Femur (tissue), 1 donor: ENCODE measurements at places on chromosomes 1 and 21.

GRCh38 chr1:50265790-50266314 is 157.1 kb downstream of the ELAVL4 start:
- no peak for DNase-seq

GRCh38 chr1:54666333-54666732 is 24.7 kb downstream of the MROH7 start:
- DNase-seq, result no peak

- DNase-seq, result no peak
These were observed 18.8 kb downstream of the TMPRSS15 start for GRCh38 chr21:18384771-18385170.

GRCh38 chr1:10561497-10561896 is 86.7 kb downstream of the PEX14 start:
- no peak for DNase-seq

DNA sequence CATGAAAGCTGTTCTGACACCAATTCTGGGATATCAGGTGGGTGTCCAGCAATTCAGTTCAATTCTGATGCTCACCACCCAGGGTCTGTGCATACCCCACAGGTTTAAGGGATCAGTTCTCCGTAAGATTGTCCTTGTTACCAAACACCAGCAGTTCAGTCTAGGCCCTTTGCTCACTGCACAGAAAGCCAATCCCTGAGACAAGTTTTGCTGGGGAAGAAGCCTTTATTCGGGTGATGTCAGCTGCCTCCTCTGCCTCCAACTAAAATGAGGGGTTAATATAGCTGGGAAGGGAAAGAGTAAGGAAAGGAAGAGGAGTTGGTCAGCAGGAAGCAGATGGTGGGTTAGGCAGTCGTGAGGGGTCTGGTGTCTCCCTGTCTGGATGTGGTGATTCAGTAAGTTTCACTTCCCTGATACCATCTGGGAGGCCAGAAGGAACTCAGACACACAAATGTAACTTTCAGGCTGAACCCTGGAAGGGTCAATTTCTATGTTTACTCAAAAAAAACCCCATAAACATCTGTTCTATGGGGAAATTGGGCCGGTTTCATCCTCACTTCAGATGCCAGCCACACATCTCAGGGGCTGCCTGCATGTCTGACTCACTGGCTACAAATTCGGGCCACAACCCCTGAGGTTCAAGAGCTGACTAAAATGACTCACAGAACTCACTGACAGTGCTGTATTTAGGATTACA is 83.3 kb upstream of the PGBD5 start:
- DNase-seq, result no peak

DNA sequence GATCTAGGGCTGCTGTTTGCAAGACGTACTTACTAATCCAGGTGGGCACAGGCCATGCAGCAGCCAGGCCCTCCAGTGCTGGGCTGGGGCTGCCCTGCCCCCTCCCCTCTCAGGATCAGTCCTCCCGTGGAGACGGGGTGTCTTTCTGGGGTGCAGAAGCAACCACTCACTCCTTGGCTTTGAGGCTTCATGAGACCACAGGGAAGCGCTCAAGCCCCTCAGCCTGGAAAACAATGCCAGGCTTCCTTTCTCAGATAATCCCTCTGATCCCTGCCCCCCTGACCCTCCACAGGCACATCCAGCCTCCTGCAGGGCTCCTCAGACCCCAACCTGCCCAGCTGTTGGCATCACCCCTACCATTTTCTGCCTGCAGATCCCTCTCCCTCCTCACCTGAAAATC is 13.9 kb upstream of the C2CD2 start:
- DNase-seq, result no peak

- DNase-seq, result no peak
These were observed 41.3 kb downstream of the SCCPDH start for GRCh38 chr1:246765521-246765920.

GRCh38 chr1:204255966-204256365 is 42.2 kb upstream of the GOLT1A start:
- no peak for DNase-seq

GRCh38 chr1:110542725-110543124 is 23.8 kb upstream of the KCNA10 start:
- DNase-seq, result no peak

DNA sequence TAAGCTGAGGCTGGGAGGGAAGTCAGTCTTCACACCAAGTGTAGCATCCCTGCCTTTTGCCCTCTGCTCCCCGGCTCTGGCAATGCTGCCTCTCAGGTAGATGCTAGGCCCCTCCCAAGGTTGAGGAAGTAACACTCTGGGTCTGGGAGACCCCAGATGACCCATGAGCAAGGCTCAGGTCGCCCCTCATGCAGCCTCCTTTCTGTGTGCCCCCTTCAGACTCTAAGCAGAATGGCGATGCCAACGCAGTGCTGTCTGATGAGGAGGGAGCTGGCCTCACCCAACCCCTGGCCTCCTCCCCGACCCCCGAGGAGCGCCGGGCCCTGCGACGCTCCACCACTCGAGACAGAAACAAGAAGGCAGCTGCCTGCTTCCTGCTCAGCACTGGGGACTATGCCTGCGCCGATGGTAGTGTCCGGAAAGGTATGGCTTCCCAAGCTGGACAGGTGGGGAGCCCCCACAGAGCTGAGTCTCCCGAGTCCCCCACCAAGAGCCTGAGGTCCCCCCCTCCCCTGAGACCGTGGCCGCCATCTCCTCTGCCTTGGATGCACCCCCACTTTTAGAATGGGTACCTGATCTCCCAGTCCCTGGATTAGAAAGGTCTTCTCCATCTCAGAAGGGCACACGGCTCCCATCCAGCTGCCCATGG is 15.8 kb downstream of the KCNC4 start:
- no peak for DNase-seq

DNA sequence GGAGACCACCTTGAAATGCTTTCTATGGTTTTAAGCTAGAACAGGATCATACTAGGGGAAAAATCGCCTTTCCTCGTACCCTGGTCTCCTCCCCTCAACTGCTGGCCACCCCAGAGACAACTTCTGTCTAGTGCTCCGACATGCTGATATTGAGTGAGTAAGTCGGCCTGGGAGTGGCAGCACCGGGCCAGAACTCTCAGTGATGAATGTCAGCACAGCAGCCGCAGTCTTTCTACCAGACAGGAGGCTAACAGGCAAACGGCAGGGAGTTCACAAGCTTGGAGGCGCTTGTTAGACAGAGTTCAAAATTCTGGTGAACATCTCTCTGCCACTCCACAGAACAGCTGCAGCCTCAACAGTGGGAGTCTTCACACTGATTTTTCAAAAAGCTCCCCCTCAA is 716.9 kb downstream of the ADGRL2 start:
- DNase-seq, result peak; percentile 52

- no peak for DNase-seq
These were observed 32.4 kb downstream of the PRMT2 start for GRCh38 chr21:46667741-46668380.

DNA sequence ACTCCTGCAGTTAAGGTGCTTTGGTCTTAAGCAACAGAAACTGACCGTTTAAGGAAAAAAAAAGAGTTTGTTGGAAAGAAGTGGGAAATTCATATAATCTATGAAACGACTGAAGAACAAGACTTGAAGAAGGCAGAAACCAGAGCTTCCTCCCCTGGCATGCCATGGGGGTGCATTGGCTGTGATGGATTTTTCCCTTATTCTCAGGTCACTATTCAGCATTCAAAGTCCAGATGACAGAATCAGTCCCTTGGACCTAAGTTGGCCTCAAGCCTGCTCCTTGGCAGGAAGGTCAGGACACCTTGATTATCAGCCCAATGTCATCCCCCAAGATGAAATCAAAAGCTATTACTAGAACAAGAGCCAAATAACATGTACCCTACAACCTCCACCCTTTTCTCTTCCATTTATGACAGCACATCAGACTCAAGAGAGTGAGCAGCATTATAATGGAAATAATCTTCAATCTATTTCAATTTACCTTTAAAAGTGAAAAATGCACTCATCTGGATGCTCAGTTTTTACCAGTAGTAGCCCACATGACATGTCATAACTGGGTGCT is 15.8 kb upstream of the TMEM9 start:
- DNase-seq, result no peak

GRCh38 chr1:161905269-161905884 is 118.3 kb downstream of the OLFML2B start:
- DNase-seq, result no peak

GRCh38 chr1:75130865-75131564 is 3.2 kb upstream of the LHX8 start:
- peak; percentile 28 for DNase-seq

DNA sequence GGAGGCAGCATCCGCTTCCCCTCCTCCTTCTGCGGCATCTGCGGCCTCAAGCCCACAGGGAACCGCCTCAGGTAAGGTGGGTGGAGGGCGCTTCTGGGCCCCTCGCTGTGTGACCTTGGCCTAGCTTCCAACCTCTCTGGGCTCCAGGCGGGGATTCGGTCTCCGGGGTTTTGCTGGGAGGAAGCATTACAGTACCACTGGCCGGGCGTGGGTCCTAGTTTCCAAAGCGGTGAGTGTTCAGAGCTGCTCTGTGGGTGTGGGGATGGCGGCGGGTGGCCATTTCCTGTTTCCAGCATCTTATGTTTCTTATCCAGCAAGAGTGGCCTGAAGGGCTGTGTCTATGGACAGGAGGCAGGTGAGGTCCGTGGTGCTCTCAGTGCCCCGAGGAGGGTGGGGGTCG is 11.6 kb downstream of the FAAH start:
- DNase-seq, result no peak

DNA sequence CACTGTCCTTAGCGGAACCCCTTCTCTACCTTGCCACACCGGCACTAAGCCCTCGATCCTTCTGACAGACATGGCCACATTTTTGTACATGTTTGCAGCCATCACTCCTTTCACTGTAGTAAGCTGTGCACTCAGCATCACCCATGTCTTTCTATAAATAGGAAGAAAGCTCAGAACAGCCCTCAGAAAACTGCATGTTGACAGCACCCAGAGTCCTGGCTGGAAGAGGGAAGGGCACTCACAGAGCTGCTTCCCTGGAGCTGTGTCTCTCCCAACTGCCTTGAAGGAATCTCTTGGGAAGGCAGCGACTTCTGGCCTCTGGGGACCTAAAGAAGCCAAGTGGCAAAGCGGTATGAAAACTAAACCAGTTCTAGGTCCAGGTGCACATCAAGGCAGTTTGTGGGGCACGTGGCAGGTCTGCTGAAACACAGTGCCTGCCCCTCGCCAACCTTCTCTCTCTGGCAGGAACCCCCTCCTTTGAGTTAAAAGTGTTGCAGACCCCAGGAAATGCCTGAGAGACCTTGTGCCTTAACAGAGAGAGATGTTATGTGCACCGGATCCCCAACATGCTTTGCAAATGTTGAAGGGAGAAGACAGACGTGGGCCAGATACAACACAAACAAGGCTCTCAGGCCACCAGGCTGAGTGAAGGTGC is 41.9 kb upstream of the H6PD start:
- DNase-seq, result no peak

GRCh38 chr1:25903986-25904385 is 2.2 kb downstream of the STMN1 start:
- no peak for DNase-seq

DNA sequence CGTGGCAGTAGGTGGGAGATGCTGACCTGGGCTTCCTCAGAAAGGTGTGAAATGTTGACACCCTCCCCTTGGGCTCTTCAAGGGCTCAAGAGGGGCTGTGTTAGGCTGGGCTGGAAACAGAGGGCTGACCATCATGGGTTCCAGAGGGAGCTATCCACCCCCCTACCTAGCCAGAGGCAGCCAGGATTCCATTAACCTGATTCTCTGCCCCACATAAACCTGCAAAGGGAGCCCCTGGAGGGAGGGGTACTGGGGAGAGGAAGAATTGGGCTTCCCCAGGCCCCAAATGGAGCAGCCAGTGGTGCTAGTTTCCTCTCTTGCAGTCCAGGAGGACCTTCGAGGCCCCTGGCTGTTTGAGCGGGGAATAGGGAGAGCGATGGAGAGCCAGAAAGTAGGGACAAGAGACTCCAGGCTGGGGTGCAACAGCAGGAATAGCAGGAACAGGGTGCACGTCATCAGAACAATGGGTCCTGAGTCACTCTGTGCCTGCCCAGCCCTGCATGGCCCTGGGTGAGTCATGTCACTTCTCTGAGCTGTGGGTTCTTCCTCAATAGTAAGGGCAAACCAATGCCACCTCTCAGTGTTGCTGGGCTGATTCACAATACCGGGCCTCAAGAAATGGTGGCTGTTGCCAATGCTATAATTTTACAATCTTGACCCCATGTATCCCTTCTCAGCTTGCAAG is 121.2 kb downstream of the EPHB2 start:
- no peak for DNase-seq

DNA sequence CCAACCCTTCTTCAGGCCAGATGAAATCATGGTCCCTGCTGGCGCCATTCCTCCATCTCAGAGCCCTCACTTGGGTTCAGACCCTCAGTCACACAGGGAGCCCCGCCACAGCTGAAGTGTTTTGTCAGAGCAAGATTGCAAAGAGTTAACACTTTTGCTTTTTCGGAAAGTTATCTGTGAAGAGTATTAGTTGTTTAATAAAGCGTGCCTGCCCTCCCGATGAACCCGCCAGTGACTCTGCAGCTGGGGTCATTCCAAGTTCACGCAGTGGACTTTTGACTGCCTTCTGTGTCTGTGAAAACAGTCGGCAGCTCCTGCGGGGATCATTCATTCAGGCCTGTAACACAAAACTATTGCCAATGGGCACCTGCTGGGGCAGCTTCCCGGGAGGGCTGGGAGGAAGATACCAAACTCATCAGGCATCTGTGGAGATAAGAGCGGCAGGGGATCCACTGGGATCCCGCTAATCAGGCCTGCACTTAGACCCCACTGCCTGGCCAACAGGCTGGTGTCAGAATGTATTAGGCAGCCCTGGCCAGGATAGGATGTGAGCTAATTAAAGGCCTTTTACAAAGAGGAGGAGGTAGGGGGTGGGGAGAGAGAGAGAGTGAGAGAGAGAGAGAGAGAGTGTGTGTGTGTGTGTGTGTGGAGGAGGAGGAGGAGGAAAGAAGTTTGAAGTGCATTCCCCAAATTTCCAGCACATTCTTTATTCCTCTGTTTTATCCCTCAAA is 184.5 kb downstream of the DHRS3 start:
- peak; percentile 80 for DNase-seq

DNA sequence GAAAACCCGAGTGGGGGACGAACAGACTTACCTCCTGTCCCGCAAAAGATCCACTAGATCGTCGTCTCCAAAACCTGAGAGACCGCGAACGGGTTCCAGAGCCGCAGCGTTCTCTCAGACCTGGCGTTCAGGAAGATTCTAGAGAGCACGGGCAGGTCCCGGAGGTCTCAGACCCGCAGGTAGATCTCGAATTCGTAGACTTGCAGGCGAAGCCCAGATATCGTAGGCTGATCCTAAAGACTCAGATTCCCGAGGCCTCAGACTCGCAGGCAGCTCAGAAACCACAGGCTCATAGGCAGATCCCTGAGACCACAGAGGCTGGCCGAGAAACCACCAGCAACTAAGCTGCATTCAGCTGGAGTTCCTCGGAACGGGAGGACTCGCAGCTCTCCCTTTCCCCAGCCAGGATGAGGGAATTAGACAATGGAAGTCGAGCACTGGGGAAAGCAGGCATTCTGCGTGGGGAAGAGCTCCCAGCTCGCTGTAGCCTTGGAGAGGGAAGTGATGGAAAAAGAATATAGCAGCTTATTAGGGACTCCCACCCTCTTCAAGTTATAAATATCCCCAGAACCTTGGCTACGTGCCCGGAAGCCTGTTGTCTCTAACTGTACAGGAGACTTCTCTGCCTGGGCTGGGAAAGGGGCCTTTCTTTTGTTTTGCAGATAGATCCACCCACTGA is at the start of gene ZNF436:
ZNF436 (minus strand) TSS at position 502 of the 679 bp plus-strand sequence. CDS start 1,831 bp downstream, outside the sequence.
- DNase-seq, result peak; percentile 94
